Activated CD4-positive, alpha-beta T cell treated with anti-CD3 and anti-CD28 coated beads for 48 hours (primary cell): ENCODE measurements at places on chromosomes 3 and 15.

DNA sequence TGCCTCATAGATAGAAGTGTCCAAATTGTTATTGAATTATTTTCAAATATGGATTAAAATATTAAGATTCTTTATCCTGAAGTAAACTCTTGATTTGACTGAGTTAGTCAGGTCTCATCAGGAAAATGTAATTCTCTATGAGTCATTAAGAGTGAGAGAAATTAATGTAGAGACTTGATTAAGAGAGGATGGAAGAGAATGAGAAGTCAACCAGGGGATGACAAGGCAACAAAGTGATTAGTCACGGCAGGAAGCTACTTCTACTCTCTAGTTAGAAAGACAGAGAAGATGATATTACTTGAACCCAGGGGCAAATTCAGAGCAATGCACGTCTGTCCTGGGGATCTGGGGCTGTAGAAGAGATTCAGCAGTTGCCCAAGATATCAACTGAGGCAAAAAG, 202.5 kb downstream of the LSAMP start:
- DNase-seq: no peak

GRCh38 chr3:124381575-124382333, 348.5 kb upstream of the UMPS start:
- DNase-seq: no peak

DNA sequence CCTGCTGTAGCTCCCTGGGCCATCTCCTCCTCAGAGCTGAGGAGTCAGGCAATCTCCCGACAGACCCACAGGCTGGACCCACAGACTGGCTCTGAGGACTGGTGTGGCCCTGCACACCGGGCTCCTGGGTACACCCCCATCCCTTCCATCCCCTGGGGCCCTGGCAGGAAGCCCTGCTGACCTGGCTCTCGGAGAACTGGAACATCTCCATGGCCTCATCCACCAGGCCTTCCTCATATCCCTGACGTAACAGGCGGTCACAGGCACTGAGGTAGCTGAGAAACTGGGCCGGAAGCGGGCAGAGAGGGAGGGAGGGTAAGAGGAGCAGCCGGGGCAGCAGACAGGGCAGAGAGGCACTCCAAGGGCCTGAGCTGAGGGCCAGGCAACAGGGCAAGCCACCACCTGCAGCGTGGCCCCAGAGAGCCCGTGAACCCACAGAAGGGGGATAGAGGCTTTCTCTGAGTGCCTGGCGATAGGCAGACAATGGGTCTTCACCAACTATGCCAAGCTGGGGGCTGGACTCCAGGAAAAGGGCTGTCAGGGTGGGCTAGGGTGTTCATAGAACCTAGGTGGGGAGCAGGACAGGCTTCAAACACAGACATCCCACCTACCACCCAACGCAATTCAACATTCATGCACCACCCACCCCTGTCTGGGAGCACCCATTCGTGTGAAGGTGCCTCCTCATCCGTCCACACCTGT, 17.9 kb downstream of the KBTBD13 start:
- DNase-seq: no peak

DNA sequence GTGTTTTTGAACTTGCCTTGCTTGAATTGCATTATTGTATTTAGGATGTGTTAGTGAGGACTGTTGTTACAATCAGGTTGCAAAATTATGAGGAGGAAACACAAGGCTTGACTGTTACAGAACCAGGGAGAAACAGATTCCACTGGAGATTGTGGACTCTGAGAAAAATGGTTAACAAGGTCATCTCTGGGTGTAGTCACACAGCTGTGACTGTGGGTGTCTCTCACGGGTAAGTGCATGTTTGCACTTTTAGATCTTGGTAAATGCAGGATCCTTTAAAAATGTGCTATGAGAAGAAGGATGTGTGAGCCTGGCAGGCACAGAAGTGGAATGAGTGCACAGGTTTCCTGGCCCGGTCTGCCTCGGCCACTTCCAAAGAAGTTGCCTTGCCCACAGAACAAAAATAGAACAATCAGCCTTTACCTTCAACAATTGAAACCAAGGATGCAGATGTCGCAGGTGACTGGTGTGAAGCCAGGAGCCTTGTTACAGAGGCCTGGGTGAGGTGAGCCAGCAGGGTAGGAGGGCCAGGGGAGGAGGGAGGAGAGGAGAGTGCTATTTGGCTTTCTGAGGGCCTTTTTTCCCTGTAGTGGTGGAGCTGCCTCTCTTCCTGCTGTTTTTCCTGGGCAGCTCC, 68.0 kb downstream of the ABHD5 start:
- no peak for DNase-seq

DNA sequence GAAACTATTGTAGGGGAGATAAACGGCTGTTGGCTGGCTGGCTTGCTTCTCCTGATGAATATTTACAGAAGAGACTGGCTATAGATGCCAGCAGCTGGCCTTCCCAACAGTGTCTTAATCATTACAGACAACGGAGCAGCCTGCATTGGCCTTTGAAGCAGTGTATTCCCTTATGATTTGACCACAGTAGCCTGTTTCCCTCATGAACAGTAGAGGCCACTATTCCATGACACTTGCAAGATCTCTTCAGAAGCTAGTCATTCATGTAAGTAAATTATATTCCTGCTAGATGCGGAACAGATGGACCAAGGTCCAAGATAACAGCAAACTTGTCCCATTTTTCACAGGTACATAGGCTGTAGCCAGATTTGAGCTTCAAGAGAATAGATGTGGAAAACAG, 47.3 kb downstream of the TMCO5A start:
- DNase-seq: no peak

DNA sequence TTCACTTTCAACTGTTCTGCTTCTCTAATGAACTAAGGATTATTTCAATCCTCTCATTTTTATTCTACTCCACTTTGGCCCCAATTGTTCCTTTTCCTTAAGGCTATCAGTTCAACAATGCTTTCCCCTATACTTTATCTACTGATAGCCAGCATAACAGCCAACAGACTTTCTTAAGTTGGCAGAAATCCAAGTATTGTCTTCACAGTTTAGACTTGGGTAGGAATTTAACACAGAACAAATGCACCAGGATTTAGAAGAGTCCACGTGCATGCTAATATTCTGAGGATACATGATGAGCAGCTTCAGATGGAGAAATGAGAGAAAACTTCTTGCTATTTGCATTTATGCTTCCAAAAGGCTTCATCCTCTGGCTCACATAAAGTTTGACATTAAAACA, 54.8 kb downstream of the FBN1 start:
- DNase-seq: no peak

DNA sequence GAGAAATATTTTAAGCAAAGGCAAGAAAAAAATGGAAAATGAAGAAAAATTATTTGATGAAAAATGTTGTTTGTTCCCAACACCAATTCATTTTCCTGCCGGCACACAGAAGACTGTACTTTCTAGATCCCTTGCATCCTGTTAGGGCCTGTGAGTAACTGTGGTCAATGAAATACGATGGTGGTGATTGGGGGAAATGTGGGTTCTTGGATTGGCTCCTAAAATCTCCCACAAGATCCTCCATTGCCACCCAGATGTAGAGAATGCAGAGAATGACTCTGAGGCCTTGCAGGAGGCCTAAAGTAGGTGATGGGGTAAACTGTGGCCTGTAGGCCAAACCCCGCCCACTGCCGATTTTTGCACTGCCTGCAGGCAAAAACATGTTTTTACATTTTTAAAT, 46.3 kb upstream of the C3orf70 start:
- no peak for DNase-seq

DNA sequence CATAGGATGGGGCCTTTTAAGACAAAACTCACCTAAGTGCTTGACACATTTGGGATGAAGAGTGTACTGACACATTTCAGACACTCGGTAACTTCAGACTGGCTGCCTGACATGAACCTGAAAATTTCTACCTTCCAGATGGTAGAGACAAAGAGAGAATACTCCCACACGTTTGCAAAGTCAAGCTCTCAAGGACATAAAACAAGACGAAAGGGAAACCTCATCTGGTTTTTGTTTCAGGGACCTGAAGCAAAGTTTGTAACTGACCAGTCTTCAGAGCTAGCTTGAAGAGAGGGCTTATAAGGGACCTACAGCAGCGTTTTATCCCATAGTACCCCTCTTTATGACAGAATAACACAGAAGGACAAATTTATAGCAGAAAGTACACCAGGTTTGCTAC, 41.9 kb downstream of the ZNF621 start:
- no peak for DNase-seq

GRCh38 chr3:94420931-94421330, 358.1 kb downstream of the NSUN3 start:
- no peak for DNase-seq

DNA sequence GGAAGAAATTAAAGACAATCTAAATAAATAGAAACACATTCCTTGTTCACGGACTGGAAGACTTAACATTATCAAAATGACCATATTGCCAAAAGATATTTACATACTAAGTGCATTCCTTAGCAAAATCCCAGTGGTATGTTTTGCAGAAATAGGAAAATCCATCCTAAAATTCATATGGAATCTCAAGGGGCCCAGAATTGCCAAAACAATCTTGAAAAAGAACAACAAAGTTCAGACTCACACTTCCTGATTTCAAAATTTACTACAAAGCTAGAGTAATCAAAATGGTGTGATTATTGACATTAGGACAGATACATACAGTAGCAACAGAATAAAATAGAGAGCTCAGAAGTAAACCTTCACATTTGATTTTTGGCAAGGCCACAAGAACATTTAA, 515.5 kb downstream of the OCA2 start:
- no peak for DNase-seq

DNA sequence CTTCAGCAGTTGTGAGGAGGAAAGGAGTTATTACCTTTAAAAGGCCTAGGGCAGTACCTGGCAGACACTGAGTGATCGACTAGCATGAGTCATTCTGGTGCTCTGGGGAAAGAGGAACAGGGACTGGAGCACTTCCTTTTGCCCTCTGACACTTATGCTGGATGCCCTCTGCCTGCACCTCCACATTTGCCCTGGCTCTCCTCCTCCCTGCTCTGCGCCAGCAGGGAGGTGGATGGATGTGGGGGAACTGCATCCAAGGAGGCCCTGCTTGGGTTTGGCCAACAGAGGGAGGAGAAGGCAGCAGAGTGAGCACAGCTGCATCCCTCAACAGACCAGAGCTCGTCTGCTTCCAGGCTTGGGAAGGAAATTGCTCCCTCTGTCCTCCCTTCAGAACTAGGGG, 75.0 kb downstream of the SEMA5B start:
- DNase-seq: no peak

- DNase-seq: no peak
These were observed 36.3 kb downstream of the ARPP21 start for GRCh38 chr3:35675621-35676020.

- no peak for DNase-seq
These were observed 44.0 kb downstream of the SUCLG2 start for GRCh38 chr3:67610458-67610857.

GRCh38 chr3:178284181-178284580, 252.1 kb upstream of the KCNMB2 start:
- DNase-seq: no peak

DNA sequence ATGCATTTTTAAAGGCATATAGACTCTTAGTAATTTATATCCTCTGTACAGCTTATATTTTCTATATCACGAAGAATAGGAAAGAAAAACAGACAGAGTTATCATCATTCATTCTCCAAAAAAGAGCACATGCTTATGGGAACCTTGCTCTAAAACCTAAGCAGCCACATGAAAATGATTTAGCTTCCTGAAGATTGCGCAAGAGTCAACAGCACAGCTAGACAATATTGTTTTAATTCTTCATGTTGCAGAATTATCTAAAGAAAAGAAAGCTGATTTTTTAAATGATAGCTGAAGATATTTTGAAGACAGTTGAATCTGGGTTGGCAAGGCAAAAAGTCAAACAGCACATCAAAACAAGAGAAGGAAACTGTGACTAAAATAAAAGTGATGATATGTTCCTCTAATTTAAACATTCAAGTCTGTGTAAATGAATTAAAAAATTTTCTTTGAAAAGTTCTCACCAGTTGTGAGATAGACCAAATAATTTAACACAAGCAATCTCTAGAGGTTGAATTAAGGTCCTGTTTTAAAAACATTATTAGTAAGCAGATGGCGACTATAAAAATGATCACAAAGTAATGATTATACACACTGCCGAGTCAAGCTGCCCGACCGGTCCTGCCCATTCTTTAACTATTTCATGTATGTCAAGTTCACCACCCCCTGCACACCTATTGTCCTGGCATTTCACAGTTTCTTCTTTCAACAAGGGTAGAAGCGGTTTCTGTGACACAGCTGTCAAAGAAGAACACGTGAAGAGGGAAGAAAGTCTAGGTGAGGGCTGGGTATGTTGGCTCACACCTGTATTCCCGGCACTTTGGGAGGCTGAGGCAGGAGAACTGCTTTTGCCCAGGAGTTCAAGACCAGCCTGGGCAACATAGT, 74.2 kb upstream of the BHLHE40 start:
- DNase-seq: no peak

- DNase-seq: no peak
These were observed 143.6 kb upstream of the SLITRK3 start for GRCh38 chr3:165339753-165340152.

DNA sequence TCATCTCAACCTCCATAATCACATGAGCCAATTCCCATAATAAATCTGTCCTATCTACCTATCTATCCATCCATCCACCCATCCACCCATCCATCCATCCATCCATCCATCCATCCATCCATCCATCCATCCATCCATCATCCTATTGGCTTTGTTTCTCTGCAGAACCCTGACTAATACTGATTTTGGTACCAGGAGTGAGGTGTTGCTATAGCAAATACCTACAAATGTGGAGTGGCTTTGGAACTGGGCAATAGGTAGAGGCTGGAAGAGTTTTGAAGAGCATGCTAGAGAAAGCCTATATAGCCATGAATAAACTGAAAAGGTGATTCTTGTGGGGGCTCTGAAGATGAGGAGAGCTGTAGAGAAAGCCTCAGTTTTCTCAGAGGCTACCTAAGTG, 88.7 kb upstream of the ANKRD28 start:
- no peak for DNase-seq

GRCh38 chr3:125048282-125048681, 7.5 kb downstream of the HEG1 start:
- no peak for DNase-seq

DNA sequence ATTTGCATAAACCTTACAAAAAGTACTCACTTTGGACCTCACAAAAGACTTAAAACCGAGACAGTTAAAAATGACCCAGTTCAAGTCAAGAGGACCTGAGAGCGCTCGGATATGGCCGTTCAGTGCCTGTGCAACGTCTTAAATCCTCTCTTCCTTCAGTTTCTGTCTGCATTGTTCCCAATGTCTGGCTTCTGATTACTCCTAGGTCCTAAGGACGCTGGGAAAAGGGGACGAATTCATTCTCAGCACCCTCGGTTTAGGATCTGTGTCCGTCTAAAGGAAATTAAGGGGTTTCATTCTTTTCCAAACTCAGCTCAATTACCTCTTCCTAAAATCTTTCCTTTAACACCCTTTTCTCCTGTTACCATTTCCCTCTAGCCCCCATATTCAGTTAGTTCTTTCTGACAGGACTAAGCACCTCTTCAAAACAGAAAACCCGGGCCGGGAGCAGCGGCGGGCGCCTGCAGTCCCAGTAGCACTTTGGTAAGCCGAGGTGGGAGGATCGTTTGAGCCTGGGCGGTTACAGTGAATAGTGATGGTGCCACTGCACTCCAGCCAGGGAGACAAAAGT, 970 bp downstream of the DPPA4 start:
- DNase-seq: peak; percentile 25

DNA sequence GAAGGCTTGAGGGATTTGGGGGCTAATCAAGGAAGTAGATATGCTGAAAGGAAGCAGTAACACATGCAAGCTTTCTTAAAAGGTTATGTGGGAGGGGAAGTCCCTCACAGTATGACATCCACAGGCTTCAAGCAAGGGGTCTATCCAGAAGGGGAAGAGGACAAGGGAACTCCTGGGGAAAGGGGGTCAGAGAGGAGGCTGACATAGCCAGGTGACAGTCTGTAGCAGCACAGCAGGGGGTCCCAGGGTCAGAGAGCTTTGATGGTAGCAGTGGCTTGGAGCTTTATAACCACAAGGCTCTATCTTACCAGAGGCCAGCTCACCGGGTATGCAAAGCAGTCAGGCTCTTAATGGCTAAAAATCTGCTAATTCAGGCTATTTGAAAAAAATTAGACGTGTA, 150.6 kb upstream of the NSMCE3 start:
- DNase-seq: no peak
